Renal pelvis (tissue), 12 donors: ENCODE measurements at places on chromosomes 16 and 17. TPM values are rescaled to one million over a fixed set of nuclear protein-coding genes. Genes with fewer than 3 reads are reported as not detected.
A peak's percentile ranks its signal among the peaks of the same experiment; 100 is the strongest.

DNA sequence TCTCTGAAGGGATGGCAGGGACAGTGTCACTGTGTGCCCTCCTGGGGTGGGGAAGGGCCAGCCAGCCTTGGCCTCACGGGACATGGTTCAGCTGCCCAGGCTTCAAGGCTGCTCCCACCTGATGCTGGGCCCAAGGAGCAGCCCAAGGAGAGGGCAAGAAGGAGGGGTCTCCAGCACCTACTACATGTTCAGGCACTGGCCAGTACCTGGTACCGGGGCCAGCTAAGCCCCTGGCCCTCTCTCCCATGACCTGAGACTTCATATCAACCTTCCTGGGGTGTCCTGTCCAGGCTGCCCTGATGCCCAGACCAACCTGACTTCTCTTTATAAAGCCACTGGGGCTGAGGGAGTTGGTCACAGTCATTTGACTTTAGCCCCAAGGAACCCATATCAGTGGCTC, 1.3 kb downstream of the USH1G start:
- DNase-seq: no peak

GRCh38 chr17:77549726-77550366, 408.7 kb upstream of the TNRC6C start:
- no peak for DNase-seq

GRCh38 chr17:69547947-69548346, 133.4 kb downstream of the MAP2K6 start:
- DNase-seq: no peak

DNA sequence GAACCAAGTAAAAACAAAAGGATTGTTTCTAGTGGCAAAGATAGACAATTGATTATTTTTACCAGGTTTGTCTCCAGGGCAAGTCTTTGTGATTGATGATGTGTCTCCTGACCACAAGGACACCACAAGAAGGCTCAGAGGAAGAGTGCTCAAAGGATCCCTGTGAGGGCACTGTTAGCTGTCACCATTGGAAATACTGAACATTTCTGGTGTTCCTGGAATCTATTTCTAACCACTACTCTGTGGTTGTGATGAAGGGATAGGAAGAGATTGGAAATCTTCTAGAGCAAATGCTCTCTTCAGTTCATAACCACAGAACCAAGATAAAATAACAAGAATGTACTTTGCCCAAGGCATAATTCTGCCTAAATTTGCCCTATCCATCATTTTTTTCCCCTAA, 15.3 kb downstream of the RNF43 start:
- no peak for DNase-seq

- peak; percentile 66 for DNase-seq
These were observed 1.3 kb upstream of the RAB40C start for GRCh38 chr16:588639-588888.

GRCh38 chr17:64177311-64178010, 47.5 kb upstream of the ERN1 start:
- no peak for DNase-seq

- DNase-seq: no peak
These were observed 132.2 kb downstream of the RAP1GAP2 start for GRCh38 chr17:2928294-2928890.

MARCHF10 gene
- 1.1 TPM for polyA plus RNA-seq

- DNase-seq: no peak
These were observed 8.5 kb downstream of the ADGRG3 start for GRCh38 chr16:57676553-57677085.

GRCh38 chr16:66560107-66560506, 6.1 kb upstream of the CMTM1 start:
- no peak for DNase-seq

GRCh38 chr17:13996276-13996675, 73.0 kb upstream of the COX10 start:
- DNase-seq: peak; percentile 52

GRCh38 chr17:54029986-54030385, 207.3 kb downstream of the KIF2B start:
- DNase-seq: no peak
